Urinary bladder (tissue), 4 donors: ENCODE measurements at places on chromosomes 3 and 15. TPM values are rescaled to one million over a fixed set of nuclear protein-coding genes. Genes with fewer than 3 reads are reported as not detected.

- DNase-seq: no peak
These were observed 34.5 kb downstream of the ESYT3 start for GRCh38 chr3:138468886-138469285.

- DNase-seq: no peak
These were observed 2.6 kb downstream of the ILDR1 start for GRCh38 chr3:122019493-122019892.

Gene FGF12
- 4.5 TPM for total RNA-seq

DNA sequence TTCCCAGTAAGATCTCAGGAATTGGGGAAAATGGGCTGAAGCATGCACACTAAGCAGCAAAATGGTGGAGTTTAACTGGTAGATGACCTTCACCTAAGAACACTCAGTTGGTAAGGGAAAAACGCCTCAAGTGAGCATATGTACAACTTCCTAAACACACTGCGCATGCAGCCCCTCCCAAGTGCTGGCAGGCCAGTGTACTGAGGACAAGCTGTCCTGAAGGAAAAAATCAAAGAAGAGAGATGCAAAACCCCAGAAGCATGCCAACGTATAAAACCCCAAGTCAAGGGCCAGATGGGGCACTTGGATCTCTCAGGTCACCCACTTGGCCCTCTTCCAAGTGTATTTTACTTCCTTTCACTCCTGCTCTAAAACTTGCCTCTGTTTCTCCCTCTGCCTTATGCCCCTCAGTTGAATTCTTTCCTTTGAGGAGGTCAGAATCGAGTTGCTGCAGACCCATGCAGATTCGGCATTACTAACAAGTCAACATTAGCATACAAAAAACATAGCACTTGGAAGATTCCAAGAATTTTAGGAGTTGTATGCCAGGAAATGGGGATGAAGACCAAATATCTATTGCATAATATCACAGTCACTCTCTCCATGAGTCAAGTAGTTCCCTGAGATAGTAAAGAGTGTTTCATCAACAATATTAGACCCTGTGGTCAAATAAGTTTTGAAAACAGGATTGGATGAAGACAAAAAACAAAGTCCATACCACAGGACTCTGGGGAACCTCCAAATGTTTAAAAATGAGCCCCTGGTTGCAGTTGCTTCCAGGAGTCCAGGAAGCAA lies 10.8 kb upstream of the FYCO1 start:
- no peak for DNase-seq

DNA sequence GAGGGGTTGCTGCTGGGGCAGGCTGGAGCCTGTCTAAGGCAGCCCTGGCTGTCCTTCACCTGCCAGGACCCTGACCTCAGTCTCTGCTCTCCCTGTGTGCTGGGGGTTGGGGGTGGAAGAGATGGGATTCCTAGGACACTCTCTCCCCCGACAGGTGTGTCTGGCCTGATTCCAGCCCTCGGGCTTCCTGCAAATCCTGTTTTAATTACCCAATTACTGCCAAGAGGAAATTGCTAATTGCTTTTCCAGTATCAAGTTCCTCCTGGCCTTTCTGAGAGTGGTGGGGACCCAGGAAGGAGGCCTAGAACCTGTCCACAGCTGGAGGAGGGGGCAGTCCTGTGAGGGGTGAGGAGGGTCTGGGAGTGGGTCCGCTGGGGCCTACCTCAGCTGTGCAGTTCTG lies 15.8 kb downstream of the PLXNA1 start:
- no peak for DNase-seq
